GM23248 (cell line): ENCODE measurements at places on chromosomes 2 and 18. TPM values are rescaled to one million over a fixed set of nuclear protein-coding genes. Genes with fewer than 3 reads are reported as not detected.

The PRKAG3 gene
- total RNA-seq: not detected in 2 replicates

The ST8SIA3 gene
- total RNA-seq: not detected in 2 replicates

GRCh38 chr2:132252191-132252893 is 90.6 kb upstream of the ANKRD30BL start:
- no peak overlapping the region for H3K27ac ChIP-seq
- no peak overlapping the region for H3K4me3 ChIP-seq
- peaks cover 4% of the 10 kb centered on the region; the same call in 1 of the 2 replicates for H3K27me3 ChIP-seq
- no peaks in the 10 kb centered on the region for H3K4me1 ChIP-seq
- DNase-seq: no peak
- no peaks in the 10 kb centered on the region for H3K36me3 ChIP-seq

- H3K4me1 ChIP-seq: peaks cover 31% of the 10 kb centered on the region
- H3K36me3 ChIP-seq: no peaks in the 10 kb centered on the region
- peak; percentile 85 for DNase-seq
- H3K27ac ChIP-seq: peak overlapping the region; percentile 46
These were observed 47.5 kb upstream of the SP3 start for GRCh38 chr2:174012347-174013314.

- no peak within 1 kb of the TSS for H3K4me3 ChIP-seq
These were observed at the start of gene GPR55 for GRCh38 chr2:230924470-230925341. GPR55 (minus strand) TSS chr2:230925242; CDS start chr2:230910962, 14,280 bp downstream.

GRCh38 chr2:74721316-74721715 is 67.3 kb downstream of the SEMA4F start:
- H3K27ac ChIP-seq: no peak overlapping the region
- no peaks in the 10 kb centered on the region for H3K36me3 ChIP-seq
- no peaks in the 10 kb centered on the region for H3K4me1 ChIP-seq
- no peaks in the 10 kb centered on the region for H3K27me3 ChIP-seq

GRCh38 chr2:109182426-109182825 is 53.4 kb downstream of the SH3RF3 start:
- H3K36me3 ChIP-seq: no peaks in the 10 kb centered on the region
- peaks cover 31% of the 10 kb centered on the region for H3K4me1 ChIP-seq
- no peak overlapping the region for H3K4me3 ChIP-seq
- no peak overlapping the region for H3K27ac ChIP-seq
- DNase-seq: peak; percentile 62
- H3K27me3 ChIP-seq: no peaks in the 10 kb centered on the region

DNA sequence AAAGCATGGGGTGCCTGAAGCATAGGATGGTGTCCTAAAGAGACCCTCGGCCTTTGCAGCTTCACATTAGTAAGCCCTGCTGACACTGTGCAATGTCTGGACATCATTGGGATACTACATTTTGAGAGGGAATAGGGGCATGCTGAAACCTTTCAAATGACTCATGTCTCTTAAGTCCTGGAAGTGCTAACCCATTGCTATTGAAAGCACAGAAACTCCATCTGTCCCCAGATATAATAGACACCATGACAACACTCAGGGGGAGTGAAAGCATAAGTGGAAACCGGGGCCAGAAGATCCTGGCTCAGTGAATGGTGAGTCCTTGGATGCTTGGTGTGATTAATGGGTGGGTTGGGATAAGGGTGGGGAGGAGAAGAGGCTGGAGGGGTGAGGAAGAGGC is 595.5 kb upstream of the ID2 start:
- no peaks in the 10 kb centered on the region for H3K36me3 ChIP-seq
- peaks cover 49% of the 10 kb centered on the region for H3K4me1 ChIP-seq
- no peak overlapping the region for H3K4me3 ChIP-seq
- DNase-seq: peak; percentile 43
- H3K27ac ChIP-seq: peak overlapping the region; percentile 91

DNA sequence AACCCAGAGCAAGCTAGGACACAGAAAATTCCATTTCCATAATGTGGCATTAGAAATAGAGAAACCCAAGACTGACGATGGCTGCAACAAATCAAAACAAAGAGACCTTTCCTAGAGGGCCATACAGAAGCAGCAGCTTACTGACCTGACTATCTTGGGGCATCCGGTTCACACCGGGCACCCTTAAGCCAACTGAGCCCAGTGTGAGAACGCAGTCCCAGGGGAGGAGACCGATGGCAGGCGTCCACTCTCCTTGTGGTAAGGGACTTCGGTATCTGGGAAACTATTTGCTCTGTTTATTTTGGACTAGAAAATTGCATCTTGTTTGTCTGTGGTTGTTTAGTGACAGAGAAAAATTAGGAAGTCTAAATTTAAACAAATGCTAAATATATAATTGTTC is 244.8 kb upstream of the COPS8 start:
- H3K27ac ChIP-seq: no peak overlapping the region
- H3K36me3 ChIP-seq: no peaks in the 10 kb centered on the region
- DNase-seq: no peak
- no peak overlapping the region for H3K4me3 ChIP-seq
- H3K4me1 ChIP-seq: peaks cover 9% of the 10 kb centered on the region; the same call in 1 of the 2 replicates

GRCh38 chr2:106030287-106031268 is 163.5 kb downstream of the UXS1 start:
- peaks cover 1% of the 10 kb centered on the region for H3K27me3 ChIP-seq
- peak; percentile 56 for DNase-seq
- peaks cover 11% of the 10 kb centered on the region; the same call in 1 of the 2 replicates for H3K4me1 ChIP-seq
- no peak overlapping the region for H3K4me3 ChIP-seq
- H3K36me3 ChIP-seq: no peaks in the 10 kb centered on the region
- no peak overlapping the region for H3K27ac ChIP-seq
